ENCODE measurements at places on chromosomes 6 and 20.

DNA sequence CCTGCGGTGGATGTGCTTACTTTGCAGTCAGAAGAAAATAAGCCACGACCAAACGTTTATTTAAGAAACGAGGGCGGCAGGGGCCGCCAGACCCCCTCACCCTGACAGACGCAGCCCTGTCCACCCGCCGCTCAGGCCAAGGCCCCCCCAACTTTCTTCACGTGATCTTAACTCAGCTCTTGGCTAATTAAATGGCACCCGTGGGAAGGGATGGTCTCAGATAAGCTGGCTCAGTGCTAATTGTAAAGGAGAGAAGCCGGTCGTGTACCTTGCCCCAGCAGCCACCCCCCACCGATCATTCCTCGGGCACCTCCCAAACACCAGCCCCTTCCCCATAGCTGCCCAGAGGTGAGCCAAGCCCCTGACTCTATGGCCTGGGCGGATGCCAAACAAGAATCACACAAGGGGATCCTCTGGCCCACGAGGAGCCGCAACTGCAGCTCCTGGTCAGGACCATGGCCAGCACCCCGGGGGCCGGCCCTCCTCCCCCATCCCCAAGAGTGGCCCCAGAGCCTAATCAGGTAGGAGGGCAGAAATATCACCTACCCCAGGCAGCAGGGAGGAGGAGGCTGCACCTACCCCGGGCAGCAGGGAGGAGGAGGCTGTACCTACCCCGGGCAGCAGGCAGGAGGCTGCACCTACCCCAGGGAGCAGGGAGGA is 11.2 kb downstream of the KCNQ2 start:
- DNase-seq: no peak

GRCh38 chr6:53734473-53735299 is 60.1 kb upstream of the LRRC1 start:
- DNase-seq: no peak

DNA sequence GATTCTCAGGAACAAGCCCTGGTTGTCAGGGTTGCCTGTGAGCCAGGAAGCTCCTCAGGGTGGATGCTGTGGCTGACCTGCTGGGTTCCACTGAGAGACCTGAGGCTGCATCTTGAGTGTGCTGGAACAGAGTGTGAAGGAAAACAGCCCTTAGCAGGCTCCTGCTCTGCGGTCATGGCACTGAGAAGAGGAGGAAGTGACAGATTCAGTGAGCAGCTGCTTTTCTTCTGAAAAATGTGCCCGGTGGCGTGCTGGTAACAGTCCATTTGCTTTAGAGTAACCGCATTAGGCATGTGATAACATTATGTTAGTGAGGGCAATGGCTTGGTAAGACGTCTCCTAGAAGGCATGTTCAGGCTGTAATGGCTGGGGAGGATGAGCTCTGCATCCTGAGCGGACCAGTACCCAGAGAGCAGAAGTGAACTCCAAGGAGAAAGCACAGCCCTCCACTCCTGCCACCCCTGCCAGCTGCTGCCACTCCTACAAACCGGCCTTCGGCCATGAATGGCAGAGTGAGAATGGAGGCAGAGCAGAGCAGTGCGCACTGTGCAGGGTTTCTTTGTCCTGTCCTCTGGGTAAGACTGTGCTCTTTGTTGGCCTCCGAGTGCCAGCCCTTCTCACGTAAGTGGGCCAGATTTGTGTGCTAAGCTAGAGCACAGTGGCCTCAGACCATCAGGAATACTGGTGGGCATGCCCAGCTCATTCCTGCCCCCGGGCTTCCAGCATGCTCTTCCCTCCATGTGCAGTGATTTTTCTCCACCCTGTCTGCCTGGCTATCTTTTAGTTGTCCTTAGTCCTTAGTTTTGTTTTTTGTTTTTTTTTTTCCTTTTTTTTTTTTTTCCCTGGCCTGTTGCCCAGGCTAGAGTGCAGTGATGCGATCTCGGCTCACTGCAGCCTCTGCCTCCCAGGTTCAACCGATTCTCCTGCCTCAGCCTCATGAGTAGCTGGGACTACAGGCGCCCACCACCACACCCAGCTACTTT is 98.1 kb upstream of the VSTM2L start:
- no peak for DNase-seq

DNA sequence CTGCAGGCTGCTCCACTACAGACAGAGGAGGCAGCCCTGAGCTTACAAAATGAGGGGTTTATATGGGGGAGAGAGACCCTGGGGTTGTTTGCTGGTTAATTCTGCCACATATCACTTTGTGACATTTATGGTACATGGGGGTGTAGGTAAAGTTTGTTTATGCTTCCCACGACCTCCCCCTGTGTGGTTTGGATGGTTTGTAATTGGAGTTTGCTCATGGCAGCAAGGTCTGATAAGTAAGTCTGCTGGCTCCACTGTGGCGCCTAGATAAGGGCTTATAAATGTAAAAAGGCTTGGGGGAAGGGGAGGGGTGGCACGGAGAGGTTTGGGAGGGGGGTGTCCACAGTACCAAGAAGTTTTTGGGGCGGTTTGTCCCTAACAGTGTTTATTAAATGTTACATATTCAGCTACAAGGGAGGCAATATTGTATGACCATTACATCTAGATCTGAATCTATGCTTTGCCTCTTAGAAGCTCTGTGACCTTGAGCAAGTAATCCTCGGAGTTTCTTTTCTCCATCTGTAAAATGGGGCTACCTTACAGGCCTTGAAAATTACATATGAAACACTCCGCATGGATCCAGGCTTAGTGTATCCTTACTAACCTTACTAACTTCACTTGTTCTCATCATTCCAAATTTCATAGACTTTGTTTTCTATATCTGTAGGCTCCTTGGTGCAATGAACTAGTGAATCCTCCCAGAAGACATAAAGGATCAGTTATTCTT is 204.8 kb upstream of the NOX3 start:
- DNase-seq: no peak

DNA sequence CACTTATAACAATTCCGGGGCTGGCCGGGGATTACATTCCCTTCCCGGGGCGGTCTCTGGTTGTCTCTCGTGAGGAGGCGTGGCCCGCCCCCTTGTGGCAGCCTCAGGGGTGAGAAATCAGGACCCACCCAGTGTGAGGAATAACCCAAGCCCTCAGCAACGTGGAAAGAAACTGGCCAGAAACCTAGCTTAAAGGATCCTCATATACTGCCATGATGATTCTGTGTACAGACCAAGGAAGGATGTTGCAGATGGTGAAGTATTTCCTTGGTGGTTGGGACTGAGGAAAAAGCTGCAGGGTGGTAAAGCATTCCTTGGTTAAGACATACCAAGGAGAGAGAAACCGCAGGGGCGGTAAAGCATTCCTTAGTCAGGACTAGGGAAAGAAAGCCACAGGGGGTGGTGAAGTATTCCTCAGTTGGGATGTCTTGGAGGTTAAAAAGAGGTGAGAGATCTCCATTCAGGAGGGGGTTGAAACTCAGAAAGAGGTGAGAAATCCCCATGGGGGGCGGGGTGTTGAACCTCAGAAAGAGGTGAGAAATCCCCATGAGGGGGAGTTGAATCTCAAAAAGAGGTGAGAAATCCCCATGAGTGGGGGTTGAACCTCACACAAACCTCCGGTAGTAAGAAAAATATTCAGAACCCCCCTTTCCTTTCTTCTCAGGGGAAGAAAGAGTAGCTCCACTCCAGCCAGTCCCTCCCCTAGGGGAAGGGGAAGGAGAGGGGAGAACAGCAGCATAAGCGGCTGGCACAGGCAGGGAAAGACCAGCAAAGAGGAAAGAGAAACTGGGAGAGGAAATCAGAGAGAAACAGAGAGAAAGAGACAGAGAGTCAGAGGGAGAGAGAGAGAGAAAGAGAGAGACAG is 238.1 kb downstream of the RNGTT start:
- DNase-seq: no peak

DNA sequence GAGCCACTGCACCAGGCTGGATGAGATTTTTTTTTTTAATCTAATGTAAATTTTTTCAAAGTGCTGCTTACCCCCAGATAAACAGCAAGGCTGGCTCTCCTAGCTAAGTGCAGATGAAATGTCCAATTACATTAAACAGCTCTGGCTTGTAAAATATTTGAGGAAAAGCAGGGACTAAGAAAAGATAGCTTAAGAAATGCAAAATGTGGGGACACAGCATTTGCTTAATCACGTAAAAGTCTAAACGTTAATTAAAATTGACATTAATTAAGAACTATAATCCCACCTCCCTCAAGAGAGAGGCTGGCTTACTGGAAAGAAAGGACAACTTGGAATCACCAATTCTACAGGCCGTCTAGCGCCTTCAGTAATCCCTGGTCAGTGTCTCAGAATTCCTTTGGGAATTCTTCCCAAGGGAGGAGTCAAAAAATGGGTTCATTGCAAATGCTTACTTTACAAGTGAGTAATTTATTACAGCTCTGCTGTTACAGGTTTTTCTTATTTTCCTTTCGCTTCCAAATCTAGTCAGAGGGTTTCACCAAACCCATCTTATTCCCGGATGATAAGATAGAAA is 13.6 kb upstream of the MARCKS start:
- DNase-seq: no peak

- no peak for DNase-seq
Observed at GRCh38 chr20:43853174-43853803, 61.4 kb upstream of the TOX2 start.

DNA sequence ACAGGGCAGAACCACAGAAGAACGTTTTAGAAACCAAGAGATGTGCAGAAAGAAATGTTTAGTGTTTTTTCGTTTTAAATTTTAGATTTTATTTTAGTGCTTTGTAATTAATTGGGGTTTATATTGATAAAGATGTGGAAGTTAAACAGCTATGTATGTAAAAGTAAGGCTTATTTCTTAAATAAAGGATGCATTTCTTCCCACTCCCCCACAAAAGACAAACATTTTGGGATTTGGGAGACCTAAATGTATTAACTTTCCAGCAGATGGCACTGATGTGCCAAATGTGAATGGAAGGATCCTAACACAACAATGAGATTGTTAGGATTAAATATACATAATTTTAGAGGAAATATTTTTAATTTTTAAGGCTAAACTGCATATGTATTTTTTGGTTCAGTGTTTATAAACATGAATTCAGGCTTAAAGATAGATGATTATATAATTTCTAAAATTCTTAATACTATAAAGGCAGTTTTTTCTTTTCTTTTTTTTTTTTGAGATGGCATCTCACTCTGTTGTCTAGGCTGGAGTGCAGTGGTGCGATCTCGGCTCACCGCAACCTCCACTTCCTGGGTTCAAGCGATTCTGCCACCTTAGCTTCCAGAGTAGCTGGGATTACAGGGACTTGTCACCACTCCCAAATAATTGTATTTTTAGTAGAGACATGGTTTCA is 12.0 kb downstream of the PFDN4 start:
- peak; percentile 14 for DNase-seq

DNA sequence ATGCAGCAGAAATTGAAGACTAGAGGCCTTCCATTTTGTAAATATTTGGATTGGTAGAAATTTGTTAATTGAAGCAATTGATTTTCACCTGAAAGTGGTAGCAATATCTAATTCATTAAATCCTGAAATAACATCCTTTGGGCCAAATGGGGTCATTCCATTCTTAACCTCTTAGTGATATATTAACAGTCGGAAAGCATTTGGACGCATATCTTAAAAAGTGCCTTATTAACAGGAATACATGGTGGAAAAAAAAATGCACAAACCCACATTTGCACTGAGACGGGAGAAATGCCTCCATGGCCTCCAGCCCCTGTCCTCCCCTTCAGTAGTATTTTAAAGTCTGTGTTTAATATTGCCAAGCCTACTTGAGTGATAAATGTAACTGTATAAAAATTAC is 205.5 kb downstream of the TFAP2B start:
- DNase-seq: no peak

DNA sequence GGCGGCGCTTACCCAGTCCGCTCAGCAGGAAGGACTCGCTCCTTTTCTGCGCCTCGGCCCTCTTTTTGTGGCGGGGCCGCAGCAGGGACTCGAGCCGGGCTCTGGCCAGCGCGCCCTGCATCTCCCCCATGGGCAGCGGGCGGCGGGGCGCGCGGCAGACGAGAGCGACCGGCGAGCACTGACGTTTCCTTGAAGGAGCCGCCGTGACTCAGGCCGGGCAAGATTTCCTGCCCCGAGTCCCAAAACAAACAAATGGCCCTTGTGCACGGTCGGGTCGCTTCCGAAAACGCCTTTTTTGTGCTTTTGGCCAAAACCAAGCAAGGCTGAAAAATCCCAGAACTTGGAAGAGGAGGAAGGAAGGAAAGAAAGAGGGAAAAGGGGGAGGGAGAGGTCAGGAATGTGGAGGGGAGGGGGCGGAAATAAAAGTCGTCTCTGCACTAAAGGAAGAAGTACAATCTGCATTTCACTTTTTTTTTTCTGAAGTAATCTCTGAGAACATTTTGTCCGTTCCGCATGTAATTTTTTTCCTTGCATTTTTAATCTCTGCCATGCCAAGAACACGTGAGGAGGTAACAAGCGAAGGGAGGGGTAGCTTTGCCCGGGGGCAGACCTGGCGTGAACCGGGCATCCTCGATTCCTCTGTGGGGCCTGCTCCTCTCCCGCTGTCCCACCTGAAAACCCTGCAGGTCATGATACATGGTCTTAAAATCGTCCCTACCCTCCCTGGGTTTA is 123.3 kb upstream of the SLC2A12 start:
- DNase-seq: no peak

- no peak for DNase-seq
Observed at GRCh38 chr6:51934098-51934497, 153.3 kb downstream of the PKHD1 start.

GRCh38 chr6:75855052-75855451 is 106.0 kb downstream of the MYO6 start:
- no peak for DNase-seq

GRCh38 chr6:149237464-149237863 is 80.0 kb upstream of the TAB2 start:
- no peak for DNase-seq

DNA sequence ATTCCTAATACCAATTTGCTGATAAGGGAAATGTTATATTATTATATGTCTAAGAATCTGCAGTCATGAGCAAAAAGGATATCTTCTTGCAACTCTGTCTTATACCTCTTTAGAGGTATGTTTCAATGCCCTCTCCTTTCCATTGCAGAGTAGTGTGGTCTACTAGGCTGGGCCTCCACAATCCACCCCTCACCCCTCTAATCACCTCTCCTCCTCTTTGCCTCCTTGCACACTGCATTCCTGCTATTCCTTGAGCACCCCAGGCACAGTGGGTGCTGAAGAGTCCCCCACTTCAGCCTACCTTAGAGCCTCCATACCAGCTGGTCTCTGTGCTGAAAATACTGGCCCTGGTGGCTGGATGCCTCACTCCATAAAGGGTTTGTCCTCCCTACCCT is 26.9 kb downstream of the ARMC2 start:
- DNase-seq: no peak
